ENCODE measurements at places on chromosomes 7 and 10. TPM values are rescaled to one million over a fixed set of nuclear protein-coding genes. Genes with fewer than 3 reads are reported as not detected.

C10orf53 gene
- polyA plus RNA-seq = not detected

DNA sequence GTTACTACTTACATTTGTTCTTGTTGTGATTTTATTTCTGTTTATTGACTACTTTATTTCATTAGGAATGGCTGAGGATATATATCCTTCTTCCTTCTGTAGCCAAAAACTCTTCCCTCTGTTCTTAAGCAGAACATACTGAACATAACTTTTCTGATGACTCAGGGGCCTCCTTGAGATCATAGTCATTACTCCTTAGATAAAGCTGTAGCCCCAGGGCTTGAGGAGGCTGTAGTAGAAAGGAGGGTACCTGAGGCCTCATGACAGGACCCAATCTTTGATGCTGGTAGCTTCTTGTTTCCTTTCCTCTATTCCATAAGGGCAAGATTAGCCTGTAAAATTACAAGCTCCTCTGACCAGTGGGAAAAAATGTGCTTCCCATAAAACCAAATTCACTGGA lies 41.2 kb upstream of the FGFR2 start:
- DNase-seq = no peak

- DNase-seq = no peak
These were observed 448 bp upstream of the GOLGA7B start for GRCh38 chr10:97849103-97849686.

- DNase-seq = no peak
These were observed 13.3 kb upstream of the FAM180A start for GRCh38 chr7:135761751-135762488.
